ENCODE measurements at places on chromosomes 12 and 14. TPM values are rescaled to one million over a fixed set of nuclear protein-coding genes. Genes with fewer than 3 reads are reported as not detected.

DNA sequence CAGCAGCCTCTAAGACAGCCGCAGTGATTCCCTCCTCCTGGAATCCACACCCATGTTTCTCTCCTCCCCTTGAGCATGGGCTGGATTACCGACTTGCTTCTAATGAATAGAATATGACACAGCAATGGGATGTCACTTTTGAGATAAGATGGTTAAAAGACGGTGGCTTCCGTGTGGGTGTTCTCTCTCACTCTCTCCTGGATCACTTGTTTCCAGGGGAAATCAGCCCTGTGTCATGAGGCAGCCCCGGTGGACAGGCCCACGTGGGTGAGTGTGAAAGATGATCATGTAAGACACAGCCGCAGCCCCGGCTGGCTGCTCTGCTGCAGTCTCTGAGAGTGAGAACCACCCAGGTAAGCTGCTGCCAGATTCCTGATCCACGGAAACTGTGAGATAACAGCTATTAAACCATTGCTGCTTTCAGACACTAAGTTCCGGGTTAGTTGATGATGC, 10.7 kb downstream of the MOAP1 start:
- no peaks in the 10 kb centered on the region for H3K27me3 ChIP-seq
- H3K4me1 ChIP-seq: no peaks in the 10 kb centered on the region
- no peak for DNase-seq

- no peaks in the 10 kb centered on the region for H3K36me3 ChIP-seq
- no peak for DNase-seq
- H3K4me1 ChIP-seq: peaks cover 5% of the 10 kb centered on the region
- H3K4me3 ChIP-seq: no peak overlapping the region
Measured at GRCh38 chr12:123042833-123043232, 62.4 kb downstream of the ARL6IP4 start.

DNA sequence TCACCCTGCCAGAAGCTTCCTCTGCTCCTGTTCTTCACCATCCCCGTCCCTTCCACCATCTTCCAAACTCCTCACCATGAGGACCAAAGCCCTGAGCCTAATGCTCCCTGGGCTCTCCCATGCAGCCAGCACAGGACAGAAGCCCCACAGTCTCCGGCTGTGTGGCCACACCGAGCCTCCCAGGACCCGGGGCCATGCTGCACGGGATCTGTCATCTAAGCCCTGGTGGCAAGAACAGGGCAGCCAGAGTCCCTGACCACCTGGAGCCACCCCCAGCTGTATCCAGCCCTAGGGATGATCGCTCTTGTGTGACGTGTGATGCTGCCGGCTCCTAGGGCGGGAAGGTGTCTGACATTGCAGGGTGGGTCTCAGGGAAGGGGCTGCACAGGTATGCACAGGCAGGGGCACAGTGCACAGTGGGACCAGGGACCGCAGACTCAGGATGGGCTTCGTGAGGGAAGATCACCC, 8.1 kb downstream of the TMEM179 start:
- H3K4me1 ChIP-seq: no peaks in the 10 kb centered on the region
- no peak for DNase-seq
- H3K4me3 ChIP-seq: no peak overlapping the region
- H3K36me3 ChIP-seq: no peaks in the 10 kb centered on the region

- no peak overlapping the region for H3K27ac ChIP-seq
- H3K36me3 ChIP-seq: no peaks in the 10 kb centered on the region
- DNase-seq: no peak
- no peaks in the 10 kb centered on the region for H3K27me3 ChIP-seq
Measured at GRCh38 chr12:6620137-6620884, 13.1 kb upstream of the CHD4 start.

DNA sequence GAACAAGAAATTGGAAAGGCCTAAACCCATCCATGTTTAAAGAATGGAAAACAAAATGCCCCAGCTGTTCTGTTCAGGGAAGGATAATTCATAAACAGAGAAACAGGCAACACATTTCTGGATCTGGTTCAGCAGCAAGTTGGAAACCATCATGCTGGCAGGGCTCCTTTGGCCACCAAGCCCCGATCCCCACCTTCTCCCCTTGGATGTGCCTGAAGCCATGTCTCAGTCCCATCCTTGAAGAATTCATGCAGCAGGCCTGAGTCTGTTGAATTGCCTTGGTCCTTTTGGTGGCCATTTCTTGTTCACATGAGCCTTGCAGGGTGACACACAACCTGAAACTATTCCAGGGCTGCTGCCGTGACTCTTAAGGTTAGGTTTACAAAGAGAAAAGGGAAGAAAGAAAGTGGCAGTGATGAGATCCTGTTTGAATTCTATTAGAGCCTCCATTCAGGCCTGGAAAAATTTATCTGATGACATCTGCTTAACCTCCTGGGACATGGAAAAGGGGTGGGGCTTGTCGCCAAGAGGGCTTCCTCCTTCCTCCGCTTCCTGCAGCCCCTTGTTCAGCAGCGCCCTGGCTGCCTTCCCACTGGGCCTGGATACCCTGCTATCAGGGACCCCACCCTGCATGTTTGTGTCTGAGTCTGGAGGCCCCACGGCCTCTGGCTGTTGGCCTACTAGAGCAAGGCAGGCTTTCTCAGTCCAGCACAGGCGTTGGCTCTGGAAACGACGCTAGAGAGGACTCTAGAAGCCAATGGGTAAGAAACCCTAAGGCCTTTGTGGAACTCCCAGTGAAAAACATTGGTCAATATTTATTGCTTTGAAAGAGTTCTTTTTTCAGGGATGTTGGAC, 341.9 kb downstream of the C12orf75 start:
- DNase-seq: no peak
- peaks cover 15% of the 10 kb centered on the region for H3K4me1 ChIP-seq
- H3K4me3 ChIP-seq: no peak overlapping the region
- peak overlapping the region; percentile 76 for H3K27ac ChIP-seq

DNA sequence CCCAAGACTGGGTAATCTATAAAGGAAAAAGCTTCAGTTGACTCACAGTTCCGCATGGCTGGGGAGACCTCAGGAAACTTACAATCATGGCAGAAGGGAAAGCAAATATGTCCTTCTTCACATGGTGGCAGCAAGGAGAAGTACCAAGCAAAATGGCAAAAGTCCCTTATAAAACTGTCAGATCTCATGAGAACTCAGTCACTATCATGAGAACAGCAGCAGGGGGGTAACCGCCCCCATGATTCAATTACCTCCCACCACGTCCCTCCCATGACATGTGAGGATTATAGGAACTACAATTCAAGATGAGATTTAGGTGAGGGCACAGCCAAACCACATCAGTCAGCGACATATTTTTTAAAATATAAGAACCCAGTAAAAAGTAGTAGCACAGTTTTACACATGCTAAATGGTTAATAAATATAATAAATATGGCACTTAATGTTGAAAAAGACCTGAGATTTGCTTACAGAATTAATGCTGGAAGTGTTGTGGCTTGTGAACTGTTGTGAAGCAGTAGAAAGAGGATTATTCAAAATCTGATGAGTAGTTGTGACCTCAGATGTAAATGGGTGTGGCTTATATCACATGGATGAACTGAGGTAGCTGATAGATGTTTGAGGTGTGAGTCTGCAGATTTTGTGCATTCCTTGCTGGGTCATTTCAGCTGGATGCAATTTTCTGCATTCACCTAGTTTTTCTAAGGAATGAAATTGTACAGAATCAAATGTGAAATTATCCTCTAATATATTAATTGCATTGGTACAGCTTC, 46.9 kb upstream of the CHPT1 start:
- no peaks in the 10 kb centered on the region for H3K27me3 ChIP-seq
- DNase-seq: no peak
- H3K36me3 ChIP-seq: no peaks in the 10 kb centered on the region
- no peak overlapping the region for H3K27ac ChIP-seq
- H3K4me3 ChIP-seq: no peak overlapping the region

GRCh38 chr14:72026536-72026935, 94.3 kb downstream of the RGS6 start:
- no peak for DNase-seq
- H3K27me3 ChIP-seq: no peaks in the 10 kb centered on the region
- no peak overlapping the region for H3K4me3 ChIP-seq
- H3K4me1 ChIP-seq: no peaks in the 10 kb centered on the region
- no peak overlapping the region for H3K27ac ChIP-seq

DNA sequence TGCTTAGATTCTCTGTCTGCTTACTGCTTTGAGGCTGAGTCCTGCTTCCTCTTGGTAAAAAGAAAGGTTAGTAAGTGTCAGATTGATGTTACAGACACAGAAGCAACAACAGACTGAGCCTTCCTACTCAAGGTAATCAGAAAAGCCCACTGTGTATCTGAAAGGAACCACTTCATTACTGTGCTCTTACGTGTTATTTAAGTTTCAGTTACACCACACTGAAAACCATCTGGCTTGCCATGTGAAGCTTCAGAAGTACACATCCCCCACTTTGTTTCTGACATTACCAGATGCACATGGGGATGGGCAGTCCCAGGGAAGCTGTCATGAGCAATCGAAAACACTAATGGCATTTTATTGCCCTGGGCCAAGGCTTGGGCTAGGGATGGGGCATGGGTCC, 1290.1 kb downstream of the AACS start:
- H3K4me1 ChIP-seq: no peaks in the 10 kb centered on the region
- H3K27me3 ChIP-seq: no peaks in the 10 kb centered on the region
- no peak for DNase-seq
- H3K36me3 ChIP-seq: no peaks in the 10 kb centered on the region

DNA sequence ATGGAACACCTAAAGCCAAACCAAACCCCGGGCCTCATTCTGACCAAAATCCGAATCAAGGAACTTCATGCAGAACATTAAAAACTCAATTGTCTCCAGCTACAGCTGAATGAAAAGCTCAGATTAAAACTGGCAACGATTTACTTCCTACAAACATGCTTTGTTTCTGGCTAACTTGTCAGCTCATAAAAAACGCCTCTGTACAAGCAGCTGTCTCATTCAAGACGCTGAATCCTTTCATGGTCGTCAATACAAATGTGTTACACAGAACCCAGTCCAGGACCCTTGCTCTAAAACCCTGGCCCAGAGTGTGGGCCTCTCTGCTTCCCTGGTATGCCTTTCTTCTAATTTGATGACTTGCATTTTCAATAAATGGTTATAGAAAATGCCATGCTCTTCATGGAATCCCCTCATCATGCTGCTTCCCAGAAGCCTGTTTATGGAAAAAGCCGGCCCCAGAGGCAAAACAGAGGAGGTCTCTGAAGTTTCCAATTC, 183.1 kb downstream of the PHLDA1 start:
- H3K27me3 ChIP-seq: no peaks in the 10 kb centered on the region
- H3K36me3 ChIP-seq: no peaks in the 10 kb centered on the region
- H3K4me3 ChIP-seq: no peak overlapping the region
- H3K4me1 ChIP-seq: peaks cover 37% of the 10 kb centered on the region

GRCh38 chr12:116490471-116490870, 68.7 kb upstream of the MAP1LC3B2 start:
- no peaks in the 10 kb centered on the region for H3K27me3 ChIP-seq
- H3K4me1 ChIP-seq: no peaks in the 10 kb centered on the region
- H3K36me3 ChIP-seq: no peaks in the 10 kb centered on the region
- H3K27ac ChIP-seq: no peak overlapping the region
- DNase-seq: no peak

DNA sequence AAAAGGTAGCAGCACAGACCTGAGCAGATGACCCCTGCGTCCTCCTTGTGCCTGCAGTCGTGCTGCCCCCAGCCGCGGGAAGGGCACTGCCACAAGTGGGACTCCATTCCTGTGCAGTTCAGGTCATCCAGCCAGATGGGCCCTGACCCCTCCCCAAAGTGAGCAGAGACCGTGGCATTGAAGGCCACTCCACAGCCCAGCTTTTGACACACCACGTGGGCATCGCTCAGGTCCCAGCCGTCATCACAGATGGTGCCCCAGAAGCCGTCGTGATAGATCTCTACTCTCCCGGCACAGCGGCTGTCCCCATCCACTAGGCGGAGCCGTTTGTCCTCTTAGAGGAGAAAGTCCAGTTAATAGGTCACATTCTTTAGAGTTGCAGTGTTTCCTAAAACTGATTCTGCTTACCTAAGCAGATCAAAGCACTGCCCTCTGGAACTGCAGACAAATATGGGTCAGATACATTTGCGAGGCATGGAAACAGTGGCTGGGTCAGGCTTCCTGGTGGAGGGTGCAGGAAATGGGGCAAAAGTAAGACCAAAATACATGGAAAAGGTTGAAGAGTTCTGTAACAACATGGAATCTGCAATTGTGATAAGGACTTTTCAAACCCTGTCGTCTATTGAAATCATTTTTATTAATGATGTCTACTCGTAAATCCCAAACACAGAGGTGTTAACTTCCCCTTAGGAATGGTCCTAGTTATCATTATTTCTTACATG, 69.4 kb downstream of the CD163L1 start:
- H3K4me1 ChIP-seq: no peaks in the 10 kb centered on the region
- no peaks in the 10 kb centered on the region for H3K36me3 ChIP-seq
- no peak overlapping the region for H3K27ac ChIP-seq
- H3K4me3 ChIP-seq: no peak overlapping the region

GRCh38 chr12:57892232-57892972, 45.9 kb upstream of the CTDSP2 start:
- H3K4me3 ChIP-seq: no peak overlapping the region
- DNase-seq: no peak
- no peaks in the 10 kb centered on the region for H3K36me3 ChIP-seq
- peak overlapping the region; percentile 98 for H3K27ac ChIP-seq
- H3K4me1 ChIP-seq: peaks cover 97% of the 10 kb centered on the region

DNA sequence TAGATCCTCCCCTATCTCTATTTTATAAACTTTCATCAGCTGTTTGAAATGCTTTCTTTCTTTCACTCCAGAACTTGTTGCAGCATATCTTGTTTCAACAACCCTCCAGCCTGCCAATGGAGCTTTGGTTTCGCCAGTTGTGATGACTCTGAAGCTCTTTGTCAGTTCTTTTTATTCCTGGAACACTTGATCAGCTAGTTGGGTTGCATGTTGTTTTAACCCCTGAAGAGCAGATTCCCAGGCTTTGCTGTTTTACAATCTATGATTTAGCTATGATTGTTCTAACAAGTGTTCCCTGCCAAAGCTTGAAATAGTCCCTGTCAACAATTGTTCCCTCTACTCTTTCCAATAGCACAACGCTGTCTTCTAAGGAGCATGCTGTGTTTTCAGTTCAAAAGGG, 50.6 kb upstream of the FUT8 start:
- no peaks in the 10 kb centered on the region for H3K36me3 ChIP-seq
- H3K4me1 ChIP-seq: no peaks in the 10 kb centered on the region
- no peaks in the 10 kb centered on the region for H3K27me3 ChIP-seq
- no peak overlapping the region for H3K4me3 ChIP-seq

The CEBPE gene
- not detected for total RNA-seq

The KRT75 gene
- not detected for total RNA-seq

The GLS2 gene
- total RNA-seq: not detected

The RHEBL1 gene
- total RNA-seq: not detected

The AJUBA gene
- total RNA-seq: 35.3 TPM

The DPPA3 gene
- total RNA-seq: not detected

The PTGER2 gene
- 3.3 TPM for total RNA-seq

All from thoracic aorta (tissue), 2 donors.